ENCODE measurements at places on chromosomes 4 and X.

DNA sequence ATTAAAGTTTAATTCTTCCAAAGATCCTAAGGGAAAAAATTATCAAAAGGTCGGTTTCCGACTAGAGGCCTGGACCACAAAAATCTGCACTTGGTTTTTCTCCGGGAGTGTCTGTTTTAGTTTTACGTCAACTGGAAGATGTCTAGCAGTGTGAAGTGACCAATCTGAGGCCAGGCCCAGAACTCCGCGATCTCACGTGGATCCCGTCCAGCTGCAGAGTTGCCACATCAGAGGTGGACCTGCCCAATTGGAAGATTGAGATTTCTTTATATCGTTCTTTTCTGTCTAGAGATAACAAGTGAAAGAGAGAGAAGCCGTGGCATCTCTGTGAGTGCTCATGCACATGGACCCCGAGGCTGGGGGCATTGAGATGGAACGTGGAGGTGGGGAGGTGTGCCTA is 115.8 kb downstream of the AFF1 start:
- no peak for DNase-seq

DNA sequence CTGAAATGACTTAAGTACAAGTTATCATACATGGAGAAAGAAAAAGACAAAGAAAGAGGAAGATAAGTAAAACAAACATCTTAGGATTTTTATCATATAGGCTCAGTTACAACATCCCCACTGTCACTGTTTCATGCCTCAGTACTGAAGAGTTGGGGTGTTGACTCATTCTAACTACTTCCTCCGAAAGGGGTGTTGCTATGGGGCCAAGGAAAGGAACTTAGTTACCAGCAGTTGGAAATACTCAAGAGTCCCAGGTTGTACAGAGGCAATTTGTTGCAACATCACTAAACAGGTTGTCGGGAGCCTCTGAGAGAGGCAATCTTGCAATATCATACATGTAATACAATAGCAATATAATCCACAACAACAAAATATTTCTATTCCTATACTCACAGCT is 1264.7 kb downstream of the PCDH7 start:
- DNase-seq = no peak

GRCh38 chr4:149589826-149590225 is 225.8 kb downstream of the IQCM start:
- DNase-seq = no peak

DNA sequence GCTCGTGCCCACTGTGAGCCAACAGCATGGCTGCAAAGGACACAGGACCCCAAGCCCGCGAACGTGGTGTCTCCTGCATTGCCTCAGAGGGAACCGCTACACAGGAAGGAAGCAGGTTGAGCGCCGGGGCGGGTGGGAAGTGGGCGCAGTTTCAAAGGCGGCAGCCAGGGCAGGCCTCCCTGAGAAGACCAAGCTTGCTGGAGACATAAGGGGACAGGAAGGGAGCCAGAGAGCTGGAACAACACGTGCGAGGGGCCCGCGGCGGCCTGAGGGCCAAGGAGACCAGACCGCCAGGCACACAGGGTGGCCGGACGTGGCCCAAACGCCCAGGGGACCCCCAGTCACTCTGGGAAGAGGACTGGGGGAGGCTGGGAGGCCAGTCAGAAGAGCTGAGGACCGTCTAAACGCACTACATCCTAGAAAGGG is 32.0 kb downstream of the CTBP1 start:
- no peak for DNase-seq

GRCh38 chr4:653080-653821 is 20.8 kb downstream of the ATP5ME start:
- no peak for DNase-seq

- DNase-seq = no peak
Observed at GRCh38 chr4:185665655-185666054, 130.3 kb upstream of the PDLIM3 start.

DNA sequence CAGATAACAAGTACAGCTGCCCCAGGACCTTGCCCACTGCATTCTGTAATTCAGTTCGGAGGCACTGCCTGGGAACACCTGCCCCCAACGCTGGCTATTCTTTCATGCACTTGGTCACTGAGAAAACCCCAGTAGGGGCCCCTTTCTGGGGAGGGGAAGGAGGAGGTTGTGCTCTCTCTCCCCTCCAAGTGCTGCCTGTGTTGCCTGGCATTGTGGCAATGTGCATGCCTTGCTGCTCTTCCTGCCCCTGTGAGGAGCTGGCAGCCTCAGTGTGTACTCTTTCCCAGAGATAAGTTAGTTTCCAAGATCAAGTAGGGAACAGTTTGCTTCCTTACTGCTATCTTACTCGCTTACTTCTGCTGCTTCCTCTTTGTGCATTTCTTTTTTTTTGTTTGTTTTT is 90.8 kb downstream of the AASDH start:
- no peak for DNase-seq
